ENCODE measurements at places on chromosomes 7 and 10.

GRCh38 chr10:5983774-5984173 is 6.4 kb upstream of the IL15RA start:
- DNase-seq, result no peak

GRCh38 chr7:47666164-47666862 is 84.4 kb upstream of the TNS3 start:
- no peak for DNase-seq

GRCh38 chr7:26898891-26899290 is 34.5 kb upstream of the SKAP2 start:
- no peak for DNase-seq

DNA sequence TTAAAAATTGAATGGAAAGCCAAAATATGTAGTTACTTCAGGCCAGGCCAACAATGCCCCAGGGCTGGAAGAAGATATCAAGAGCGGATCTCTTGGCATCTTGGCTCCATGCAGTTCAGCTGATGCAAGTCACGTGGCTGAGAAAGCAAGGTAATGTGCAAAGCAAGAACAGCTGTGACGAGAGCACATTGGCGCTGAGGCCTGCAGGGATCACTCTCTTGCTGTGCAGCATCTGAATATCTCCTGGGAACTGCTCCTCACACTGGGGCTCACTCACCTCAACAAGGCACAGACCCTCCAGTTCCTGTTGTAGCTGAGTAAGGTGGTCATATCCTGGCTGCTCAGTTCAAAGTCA is 14.0 kb downstream of the AKR1B1 start:
- no peak for DNase-seq

- no peak for DNase-seq
Measured at GRCh38 chr7:116932566-116932965, 20.7 kb upstream of the ST7 start.

GRCh38 chr7:3965794-3966395 is 664.8 kb downstream of the SDK1 start:
- no peak for DNase-seq

GRCh38 chr10:18400201-18400905 is 251.0 kb downstream of the NSUN6 start:
- DNase-seq, result peak; percentile 9
